ENCODE measurements at places on chromosomes 3 and 15. TPM values are rescaled to one million over a fixed set of nuclear protein-coding genes. Genes with fewer than 3 reads are reported as not detected.

GRCh38 chr15:81400640-81401236 is 26.7 kb upstream of the TMC3 start:
- DNase-seq: peak; percentile 39

GRCh38 chr3:56251343-56251945 is 216.8 kb downstream of the ERC2 start:
- DNase-seq: peak; percentile 20

- DNase-seq: no peak
These were observed 73.4 kb downstream of the SLC6A11 start for GRCh38 chr3:10889206-10889960.

DNA sequence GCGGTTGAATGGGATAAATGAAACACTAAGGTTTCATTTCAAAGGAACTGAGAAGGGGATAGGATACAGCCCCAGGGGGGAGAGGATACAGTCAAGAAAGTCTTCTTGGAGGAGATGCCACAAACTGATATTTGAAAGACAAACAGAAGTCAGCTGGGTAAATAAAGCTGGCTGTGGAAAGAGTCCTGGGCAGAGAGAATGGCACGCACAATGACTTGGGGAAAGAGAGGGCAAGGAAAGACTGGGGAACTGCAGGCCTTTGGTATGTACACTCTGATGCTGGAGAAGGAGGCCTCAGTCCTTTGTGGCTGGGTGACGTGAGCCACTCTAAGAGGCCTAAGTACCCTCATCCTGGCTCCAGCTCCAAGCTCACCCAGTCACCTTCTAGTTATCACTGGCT is 45.2 kb upstream of the LMCD1 start:
- DNase-seq: no peak

Gene LYZL4
- total RNA-seq: not detected

DNA sequence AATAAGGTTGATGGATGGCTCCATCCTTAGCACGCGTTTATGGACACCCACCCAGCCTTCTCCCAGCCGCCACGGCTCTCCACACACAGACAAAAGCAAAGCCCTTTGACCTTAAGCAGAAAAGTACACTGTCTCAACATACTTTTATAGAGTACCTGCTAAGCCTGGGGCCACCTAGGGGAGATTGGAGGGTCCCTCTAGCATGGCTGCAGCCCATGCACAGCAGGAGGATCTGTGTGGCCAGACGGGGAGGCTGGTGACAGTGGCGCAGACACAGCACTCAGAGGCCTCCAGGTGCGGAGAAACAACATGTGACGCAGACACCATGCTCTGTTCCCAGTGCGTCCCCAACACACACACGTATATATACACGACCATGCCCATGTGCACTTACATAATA is 174.9 kb downstream of the XXYLT1 start:
- no peak for DNase-seq

GRCh38 chr15:42712584-42712983 is 24.3 kb downstream of the CDAN1 start:
- DNase-seq: no peak

GRCh38 chr3:13192471-13193213 is 119.4 kb upstream of the IQSEC1 start:
- DNase-seq: no peak

Gene BBX
- total RNA-seq: 91.6 TPM

Measured in astrocyte (in vitro differentiated cells and primary cell).